Activated T-cell treated with anti-CD3 and anti-CD28 coated beads, Interleukin-2, amount 50 U/mL, for 72 hours (primary cell): ENCODE measurements at places on chromosomes 12 and 14. TPM values are rescaled to one million over a fixed set of nuclear protein-coding genes. Genes with fewer than 3 reads are reported as not detected.

Gene KLRF2
- total RNA-seq: not detected

Gene TNFAIP2
- 8.8 TPM for total RNA-seq

Gene AQP5
- not detected for total RNA-seq

- DNase-seq: no peak
Measured at GRCh38 chr12:50508970-50509663, 4.3 kb downstream of the DIP2B start.

DNA sequence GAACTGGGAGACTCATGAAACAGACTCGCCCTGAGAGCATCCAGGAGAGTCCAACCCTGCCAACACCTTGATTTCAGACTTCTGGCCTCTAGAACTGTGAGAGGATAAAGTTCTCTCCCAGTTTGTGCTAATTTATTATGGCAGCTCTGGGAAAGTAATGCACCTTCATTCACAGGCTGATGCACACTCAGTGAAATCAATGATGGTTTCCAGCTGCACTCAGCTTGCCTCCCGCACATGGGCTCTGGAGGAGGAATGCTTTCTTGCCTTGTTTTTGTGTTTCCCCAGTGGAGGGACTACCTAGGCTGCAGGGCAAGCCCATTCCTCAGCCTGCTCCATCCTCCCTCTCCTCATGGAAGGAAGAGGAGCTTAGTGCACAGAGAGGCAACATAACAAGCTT lies 45.7 kb downstream of the TMEM132C start:
- DNase-seq: no peak
